ENCODE measurements at places on chromosomes 1 and 21.
A peak's percentile ranks its signal among the peaks of the same experiment; 100 is the strongest.

DNA sequence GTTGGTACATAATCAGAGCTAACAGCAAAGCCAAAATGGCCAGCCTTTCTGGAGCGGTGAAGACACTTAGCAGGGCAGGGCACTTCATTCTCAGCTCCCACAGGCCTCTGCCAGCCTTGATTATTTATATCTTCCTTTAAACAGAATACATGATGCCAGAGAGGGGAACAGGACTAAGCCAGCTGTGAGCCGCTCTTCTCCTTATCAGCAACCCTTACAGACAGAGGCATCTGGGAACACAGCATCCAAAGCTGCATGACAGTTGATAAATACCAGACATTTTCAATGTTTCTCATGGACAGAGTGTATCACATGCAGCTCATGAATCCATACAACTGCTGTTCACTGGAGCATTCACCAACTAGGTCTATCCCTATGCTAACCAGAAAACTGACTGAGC, 29.1 kb downstream of the DNAJC11 start:
- DNase-seq = no peak

GRCh38 chr21:34890724-34891612, 158.1 kb downstream of the RUNX1 start:
- DNase-seq = peak; percentile 43

- peak; percentile 70 for DNase-seq
Observed at GRCh38 chr1:201648066-201648906, 109.4 kb downstream of the NAV1 start.

DNA sequence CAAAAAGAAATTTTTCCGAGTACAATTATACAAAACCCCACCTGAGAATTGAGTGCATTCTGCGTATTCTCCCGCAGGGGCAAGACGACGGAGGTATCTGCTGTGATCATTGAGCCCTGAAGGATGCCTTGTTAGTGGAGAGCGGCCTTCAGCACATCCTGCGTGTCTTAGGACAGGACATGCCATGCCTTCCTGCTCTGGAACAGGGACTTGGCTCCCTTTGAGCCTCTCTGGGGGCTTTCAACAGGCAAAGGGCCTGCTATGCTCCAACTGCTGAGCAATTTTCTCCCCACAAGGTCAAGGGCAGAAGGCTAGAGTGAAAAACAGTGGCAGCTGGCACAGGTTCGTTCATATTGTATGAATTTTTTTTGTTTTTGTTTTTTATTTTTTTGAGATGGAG, 52.4 kb downstream of the TOR1AIP2 start:
- peak; percentile 35 for DNase-seq

DNA sequence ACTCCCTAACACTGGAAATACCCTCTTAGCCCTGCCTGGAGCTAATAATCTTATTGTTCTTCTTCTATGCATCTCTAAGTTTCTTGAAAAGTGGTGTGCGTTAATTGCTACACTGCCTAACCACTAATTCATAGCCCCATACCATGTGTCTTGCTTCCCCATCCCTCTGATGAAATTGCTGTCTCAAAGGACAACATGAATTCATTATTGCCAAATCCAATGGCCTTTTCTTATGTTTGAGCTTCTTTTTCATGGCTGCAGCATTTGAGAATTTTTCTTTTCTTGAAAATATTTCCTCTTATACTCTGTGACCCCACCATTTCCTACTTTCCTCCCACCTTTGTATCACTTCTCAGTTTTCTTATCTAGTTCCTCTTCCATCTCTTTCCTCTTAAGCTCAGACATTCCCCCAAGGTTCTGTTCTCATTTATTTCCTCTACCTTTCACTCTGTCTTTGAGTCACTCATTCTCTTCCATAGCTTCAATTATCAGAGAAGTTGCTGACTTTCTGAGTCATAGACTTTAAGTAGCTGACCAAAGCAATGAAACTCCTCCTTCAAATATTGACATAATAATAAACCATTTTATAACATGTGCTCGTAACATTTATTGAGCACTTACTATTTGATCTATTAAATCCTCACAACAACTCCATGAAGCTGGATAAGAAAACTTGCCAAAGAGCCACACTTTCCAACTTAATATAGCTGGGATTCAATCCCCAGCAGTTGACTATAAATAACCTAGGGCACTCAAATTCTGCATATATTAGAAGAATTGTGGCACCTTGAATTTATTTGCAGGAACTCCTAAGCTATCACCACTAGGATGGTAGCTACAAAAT, 35.5 kb upstream of the ATP6V1G3 start:
- no peak for DNase-seq

DNA sequence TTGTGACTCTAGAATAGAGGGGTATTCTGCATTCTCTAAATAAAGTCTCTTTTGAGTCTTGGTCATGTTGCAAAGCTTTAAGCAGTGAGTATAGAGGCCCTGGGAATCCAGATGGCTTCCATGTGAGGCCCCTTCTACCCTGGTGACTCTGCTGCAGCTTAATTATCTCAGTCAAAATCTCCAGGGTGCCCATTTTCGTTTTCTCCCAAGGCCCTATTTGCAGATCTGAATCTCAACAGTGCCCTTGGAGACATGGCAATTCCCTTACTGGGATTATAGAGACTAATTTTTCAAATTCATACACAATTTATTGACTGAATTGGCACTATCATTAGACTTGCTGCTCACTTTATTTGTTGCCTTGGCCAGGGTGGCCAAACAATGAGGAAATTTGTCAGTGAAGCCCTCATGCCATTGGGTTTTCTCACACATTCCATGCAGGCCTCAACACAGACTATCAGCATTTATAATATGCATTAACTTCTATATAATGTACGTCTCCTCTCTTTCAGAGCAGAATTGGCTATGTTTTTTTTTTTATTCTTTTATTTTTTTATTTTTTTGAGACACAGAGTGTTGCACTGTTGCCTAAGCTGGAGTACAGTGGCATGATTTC, 35.1 kb downstream of the PROX1 start:
- no peak for DNase-seq

- no peak for DNase-seq
Observed at GRCh38 chr1:113178106-113178505, 105.1 kb downstream of the LRIG2 start.

DNA sequence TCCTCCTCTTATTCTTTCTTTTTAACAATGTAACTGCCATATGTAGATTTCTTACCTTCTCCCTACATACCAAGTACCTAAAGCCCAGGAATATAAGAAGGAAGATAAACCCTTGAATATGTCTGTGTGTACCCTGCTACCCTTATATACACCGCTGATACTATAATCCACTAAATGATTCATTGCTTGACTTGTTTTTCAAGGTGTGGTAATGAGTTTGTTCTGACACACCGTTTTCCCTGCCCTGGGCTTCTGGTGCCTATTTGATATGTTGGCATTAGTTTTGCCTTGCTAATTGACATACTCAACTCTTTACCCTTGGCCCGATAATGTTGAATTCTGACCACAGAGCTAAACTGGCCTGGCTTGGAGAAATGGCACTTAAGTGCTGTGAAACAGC, 64.3 kb downstream of the IL23R start:
- DNase-seq = no peak

DNA sequence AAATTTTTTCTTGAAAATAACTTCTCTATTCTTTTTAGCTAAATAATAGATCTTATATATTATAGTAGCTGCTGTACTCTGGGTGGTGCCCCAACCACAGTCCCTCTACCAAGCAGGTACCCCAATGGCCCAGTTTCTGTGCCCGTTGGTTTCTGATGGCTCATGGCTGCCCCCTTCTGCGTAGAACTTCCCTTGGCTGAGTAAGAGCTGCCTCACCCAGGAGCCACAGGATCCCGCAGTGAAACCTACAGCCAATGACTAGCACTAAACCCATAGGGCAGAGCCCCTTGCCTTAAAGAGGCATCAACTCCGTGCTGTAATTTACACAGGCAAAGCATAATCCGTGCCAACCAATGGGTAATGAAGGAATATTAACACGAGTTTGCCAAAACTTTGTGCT, 247.5 kb downstream of the USH2A start:
- no peak for DNase-seq

DNA sequence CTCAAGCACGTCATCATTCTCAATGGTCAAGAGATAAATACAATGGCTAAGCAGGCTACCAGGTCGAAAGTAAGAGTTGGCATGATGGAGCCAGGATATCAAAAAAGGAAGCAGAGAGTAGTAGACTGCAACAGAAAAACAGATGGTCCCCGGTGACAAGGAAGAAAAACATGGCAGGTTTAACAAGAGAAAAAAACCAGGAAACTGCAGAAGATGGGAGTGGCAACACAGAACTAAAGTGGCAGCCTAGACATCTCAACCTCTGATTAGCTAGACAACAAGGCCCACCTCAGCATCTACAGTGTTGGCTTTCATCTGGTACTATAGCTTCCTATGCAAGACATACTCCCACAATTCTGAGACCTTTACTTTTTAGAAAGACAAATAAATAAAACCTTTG, 3.1 kb downstream of the UBR4 start:
- no peak for DNase-seq

DNA sequence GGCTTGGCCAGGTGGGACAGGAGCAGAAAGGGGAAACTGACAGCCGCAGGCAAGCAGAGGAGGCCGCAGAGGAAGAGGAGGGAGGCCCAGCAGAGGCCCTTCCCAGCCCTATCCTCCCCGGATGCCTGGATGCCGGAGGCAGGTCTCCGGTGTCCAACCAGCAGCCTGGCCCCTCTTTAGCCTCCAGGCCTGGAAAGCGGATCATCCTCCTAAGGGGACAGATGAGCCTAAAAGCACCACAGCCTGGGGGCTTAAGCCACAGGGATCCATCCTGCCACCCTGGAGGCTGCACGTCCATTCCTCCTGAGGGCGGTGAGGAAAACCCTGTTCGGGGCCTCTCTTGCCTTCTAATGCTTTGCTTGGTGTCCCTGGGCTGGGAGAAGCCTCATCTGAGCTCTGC, 334.1 kb upstream of the VAMP3 start:
- DNase-seq = no peak

DNA sequence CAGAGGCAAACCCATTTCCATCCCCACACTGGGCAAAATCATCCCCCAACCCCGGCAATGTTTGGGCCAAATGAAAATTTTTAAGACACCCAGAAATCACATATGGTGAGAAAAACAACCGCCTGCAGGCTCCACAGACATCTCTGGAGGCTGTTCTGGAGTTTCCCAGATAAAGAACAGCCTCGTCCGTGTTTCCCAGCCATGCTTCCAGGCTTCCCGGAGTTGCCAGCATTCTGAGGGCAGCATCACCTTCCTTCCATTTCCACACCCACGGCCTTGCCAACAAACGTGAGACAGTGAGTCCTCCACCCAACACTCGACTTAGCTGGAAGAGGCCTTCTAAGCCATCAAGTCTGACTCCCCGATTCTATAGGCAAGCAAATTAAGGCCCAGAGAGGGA, 36.9 kb downstream of the KCNN3 start:
- DNase-seq = no peak

DNA sequence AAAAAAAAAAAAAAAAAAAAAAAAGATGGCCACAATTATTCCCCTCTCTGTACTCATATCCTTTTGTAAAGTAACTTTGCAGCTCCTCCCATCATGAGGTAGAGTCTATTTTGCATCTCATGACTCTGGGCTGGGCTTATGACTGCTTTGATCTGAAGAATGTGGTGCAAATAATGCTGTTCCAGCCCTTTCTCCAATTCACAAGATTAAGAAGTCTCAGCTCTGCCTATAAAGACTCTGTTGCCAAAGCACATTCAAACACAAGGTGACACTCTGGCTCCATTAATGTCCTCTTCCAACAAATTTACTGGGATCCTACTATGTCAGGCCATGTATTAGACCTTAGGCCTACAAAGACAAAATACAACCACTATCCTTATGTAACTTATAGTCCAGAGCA, 64.8 kb upstream of the PTCH2 start:
- no peak for DNase-seq

DNA sequence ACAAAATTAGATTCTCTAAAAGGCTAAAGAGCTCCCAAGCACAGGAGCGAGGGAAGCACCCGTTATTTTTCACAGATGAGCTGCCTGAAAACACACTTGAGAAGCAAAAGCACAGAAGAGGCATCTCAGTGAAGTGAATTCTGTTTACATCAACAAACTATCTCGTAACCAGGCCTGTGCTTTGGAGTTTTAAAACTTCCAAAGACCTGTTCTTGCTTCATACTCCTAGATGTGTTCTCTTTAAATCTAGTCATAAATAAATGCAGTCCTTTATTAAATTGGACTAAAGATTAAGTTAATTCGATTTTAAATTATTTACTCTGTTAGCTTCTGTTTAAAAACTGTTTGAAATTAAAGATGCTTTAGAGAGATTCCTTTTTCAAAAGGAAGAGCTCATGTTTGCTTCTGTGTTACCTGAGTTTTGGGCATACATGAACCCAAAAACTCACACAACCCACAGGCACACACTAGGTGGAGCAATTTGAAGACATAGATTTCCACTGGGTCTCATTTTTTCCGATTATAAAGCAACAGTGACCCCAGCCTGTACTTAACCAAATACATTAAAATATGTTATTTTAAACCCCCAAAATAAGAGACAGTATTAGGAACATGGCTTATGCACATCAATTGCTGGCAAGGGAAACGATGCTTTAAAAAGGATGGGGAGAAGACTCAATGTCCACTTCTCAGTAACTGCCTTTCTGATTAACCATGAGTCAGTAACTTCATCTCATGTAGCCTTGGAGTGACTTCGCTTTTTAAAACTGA, 648.2 kb downstream of the SMYD3 start:
- DNase-seq = no peak
